CD4-positive, alpha-beta T cell treated with Interleukin-17A for 1 hour (primary cell): ENCODE measurements at places on chromosomes 4 and X.

DNA sequence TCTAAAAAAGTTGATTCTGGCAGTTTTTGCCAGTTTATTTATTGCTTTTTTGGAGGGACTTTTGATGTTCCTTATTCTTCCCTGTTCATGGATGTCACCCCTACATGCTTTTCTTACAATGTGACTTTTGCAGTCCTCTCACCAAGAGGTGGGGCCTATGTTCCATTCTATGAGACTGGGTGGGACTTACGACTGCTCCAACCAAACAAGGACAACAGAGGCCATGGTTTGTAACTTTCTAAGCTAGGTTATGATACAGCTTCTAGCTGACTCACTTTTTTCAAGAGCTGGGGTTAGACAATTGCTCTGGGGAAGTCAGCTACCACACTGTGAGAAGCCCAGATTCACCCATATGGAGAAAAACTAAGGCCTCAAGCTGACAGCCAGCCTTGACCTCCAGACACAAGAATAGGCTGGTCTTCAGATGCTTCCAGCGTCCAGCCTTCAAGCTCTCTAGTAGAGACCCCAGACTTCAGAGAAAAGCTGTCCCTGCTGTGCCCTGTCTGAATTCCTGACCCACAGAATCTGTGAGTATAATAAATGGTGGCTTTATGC lies 39.5 kb downstream of the ENOPH1 start:
- no peak for DNase-seq

- no peak for DNase-seq
These were observed 258.1 kb downstream of the GABRG1 start for GRCh38 chr4:45865781-45866180.

GRCh38 chr4:7183161-7183560 lies 9.2 kb upstream of the SORCS2 start:
- DNase-seq: no peak

DNA sequence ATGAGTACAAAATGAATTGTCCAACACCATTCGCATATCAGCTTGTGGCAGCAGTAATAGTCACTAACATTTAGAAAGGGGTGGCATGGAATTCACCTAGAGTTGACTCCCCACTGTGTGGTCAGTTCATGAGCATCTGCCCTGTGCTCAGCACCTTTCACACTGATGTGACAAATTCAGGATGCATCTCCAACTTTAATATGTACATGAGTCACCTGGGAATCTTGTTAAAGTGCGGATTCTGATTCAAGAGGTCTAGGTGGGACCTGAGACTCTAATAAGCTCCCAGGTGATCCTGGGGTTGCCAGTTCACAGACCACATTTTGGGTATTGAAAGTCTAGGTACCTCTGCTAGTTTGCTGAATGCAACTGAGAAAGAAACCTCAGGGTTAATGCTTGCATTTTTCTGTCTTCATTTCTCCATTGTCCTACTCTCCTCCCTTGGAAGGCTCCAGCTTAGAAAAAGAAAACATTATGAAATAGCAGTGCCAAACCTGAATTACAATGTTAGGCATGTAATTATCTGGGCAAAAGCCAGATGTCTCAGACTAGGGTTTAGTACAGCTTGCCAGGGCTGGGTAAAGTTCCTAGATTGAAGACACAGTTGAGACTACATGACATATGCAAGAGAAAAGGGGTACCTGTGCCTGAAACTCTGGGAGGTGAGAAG lies 32.7 kb downstream of the TMSB4X start:
- no peak for DNase-seq

- no peak for DNase-seq
These were observed 167.3 kb upstream of the SH3RF1 start for GRCh38 chr4:169438057-169438480.

DNA sequence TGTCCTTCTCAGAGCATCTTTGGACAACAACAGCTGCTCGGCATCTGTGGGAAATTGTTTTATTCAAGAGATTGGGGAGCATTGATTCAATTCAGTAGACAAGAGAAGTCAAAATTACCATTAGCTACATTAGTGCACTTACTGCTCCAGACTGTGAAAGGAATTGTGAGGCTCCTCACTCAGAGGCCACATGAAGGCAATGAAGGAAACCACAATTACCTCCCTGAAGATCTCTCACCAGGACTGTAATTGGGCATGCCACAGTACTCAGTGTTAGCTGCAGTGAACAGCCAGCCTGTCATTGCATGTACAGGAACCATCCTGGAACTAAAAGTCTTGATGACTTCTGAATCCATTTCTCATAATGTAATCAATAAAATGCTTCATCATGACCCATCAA lies 144.8 kb downstream of the PPA2 start:
- DNase-seq: no peak

DNA sequence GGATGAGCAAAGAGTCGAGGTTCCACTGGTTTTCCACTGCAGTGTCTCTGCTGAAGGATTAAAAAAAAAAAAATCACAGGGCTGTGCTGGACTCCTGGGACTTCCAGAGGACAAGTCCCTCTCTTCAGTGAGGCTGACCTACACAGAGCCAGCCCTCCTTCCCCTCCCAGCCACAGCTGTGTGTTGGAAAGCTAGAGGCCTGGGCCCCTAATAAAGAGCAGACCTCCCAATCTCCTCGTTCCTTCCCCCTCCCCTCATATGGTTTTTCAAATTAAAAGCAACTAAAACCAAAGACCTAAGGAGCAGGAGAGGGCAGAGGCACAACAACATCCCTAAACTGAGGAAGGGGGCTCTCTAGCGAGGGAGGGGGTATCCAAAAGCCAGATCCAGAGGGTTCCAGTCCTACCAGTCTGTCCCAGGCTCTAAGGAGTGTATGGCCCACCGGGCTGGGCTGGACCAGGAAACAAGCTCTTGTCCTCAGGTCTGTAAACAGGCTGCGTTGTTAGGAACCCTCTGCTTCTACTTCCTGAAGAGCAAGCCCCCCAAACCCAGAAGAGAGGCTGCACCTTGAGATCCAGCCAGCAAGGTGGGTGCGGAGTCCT lies 4.0 kb upstream of the PDGFRA start:
- no peak for DNase-seq

DNA sequence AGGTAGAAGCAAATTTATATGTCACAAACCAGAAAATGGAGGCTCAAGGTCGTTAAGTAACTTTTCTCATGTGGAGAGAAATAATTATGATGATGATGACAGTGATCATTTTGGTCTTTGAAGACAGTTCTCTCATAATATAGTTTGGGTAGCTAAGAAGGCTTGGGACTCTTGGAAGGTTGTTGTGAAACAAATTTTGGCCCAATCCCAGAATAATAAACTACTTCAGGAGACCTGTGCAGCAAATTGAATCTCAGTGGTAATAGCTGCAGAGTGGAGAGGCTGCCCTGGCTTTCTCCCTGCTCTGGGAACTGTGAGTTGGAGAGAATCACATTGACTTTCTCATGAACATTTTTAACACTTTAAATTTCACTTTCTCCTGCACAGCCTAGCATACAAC lies 217.2 kb upstream of the BOD1L1 start:
- DNase-seq: no peak

- no peak for DNase-seq
These were observed 241.8 kb downstream of the GALNTL6 start for GRCh38 chr4:172055046-172055445.
